ENCODE measurements at places on chromosomes 4 and X.

GRCh38 chrX:105315248-105315647 lies 94.8 kb upstream of the TEX13A start:
- no peak for DNase-seq

DNA sequence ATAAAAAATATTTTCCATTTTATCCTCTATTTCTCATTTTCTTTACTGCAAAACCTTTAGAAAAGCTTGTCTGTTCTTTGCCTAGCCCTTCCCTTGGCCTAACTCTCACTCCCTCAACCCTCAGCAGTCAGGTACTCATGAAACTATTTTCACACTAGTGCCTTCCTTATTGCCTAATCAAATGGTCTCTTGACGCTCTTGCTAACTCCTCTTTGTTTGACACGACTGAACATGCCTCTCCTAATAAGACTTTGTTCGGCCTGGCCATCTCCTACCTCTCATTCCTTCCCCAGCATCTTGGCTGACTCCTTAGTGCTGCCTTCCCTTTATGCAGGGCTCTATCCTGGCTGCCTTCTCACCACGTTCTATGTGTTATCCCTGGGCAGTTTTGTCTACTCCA lies 11.1 kb upstream of the LRAT start:
- no peak for DNase-seq

DNA sequence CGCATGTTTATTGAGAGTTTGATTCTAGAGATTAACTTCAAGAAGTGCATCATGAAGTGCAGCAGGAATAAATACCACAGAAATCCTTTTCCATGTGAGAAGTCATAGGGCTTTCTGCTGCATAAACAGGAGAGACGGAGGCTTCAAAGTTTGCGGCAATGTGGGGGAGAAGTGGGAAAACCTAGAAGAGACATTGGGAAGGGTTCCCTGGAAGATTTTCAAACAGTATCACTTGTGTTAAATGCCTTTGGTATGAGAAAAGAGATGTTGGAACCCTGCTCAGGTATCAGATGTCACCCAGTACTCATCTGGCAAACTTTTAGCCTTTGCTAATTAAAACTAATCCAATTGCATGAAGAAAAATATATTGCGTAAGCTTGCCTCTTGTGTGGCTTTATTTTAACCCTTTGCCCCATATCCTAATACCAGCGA lies 15.4 kb downstream of the NHS start:
- no peak for DNase-seq

- DNase-seq = no peak
Measured at GRCh38 chrX:40104985-40105834, 7.5 kb upstream of the BCOR start.

DNA sequence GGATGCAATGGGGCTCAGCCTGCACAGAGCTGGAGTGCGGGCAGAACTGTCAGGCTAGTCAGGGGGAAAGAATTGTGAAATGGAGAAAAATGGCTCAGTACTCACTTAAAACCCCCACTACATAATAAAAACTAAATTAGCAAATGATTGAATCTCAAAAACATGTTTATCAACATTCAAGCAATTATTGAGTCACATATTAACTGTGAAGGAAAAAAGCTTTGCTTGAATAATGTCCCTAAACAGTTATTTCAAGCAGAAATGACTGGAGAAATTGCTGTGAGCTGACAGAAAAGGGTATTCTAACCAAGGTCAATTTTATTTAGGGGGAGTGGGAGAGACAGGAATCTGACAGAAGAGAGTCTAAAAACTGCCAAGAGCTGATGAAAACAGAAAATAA lies 37.4 kb downstream of the GPC3 start:
- no peak for DNase-seq

DNA sequence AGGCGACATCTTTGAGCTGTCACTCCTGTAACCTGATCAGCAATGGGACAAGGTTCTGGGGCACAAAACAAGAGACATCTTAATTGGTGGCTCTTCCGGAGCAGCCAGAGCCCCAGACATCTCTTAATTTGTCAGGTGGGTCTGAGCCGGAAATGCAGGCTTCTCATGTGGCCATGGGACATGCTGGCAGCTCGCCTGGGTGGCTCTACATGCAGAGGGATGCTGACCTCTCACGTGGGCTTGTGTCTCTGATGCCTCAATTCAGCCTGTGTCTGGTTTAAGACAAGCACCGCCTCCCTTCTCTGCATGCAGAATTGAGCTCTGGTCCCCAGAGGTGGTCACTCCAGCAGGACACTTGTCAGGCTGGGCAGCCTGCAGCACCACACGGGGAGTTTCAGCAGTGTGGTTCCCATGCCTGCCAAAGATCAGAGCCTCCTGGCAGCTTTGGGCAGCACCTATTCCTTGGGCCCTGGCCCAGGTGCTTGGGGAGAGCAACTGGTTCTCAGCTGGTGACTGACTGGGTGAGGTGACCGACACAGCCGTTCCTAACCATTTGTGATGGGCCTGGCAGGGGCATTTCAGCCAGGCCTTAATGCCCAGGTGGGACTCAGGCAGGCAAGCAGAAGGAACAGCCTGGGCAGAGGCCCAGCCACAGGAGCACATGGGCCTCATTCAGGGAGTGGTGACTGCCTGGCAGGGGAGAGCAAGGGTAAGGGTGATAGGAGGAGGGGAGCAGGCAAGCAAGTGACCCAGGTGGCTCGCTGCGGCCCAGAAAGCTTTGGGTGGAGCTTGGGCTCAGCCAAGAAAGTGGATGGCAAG lies 53.4 kb downstream of the HMX1 start:
- no peak for DNase-seq

- DNase-seq = no peak
Measured at GRCh38 chr4:10121568-10122208, 5.1 kb upstream of the WDR1 start.

DNA sequence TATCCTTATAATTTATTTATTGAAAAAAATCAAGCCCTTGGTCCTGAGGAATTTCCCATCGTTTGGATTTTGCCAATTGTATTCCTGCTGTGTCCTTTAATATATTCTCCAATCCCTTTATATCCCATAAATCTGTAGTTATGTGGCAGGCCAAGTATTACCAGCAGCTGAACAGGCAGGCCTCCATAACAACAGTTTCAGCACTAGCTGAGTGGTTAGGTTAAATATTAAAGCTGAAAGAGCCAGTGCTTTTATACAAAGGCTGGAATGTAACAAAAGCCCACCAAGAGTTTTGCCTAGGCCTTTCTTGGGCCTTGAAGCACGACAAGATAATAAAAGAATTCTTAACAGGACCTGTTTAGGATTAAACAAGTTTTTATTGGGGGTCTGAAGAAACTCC lies 366.6 kb upstream of the GALNT7 start:
- DNase-seq = no peak

GRCh38 chr4:76931087-76931486 lies 18.5 kb upstream of the SEPTIN11 start:
- DNase-seq = no peak

GRCh38 chr4:4343038-4343437 lies 43.9 kb upstream of the NSG1 start:
- no peak for DNase-seq

DNA sequence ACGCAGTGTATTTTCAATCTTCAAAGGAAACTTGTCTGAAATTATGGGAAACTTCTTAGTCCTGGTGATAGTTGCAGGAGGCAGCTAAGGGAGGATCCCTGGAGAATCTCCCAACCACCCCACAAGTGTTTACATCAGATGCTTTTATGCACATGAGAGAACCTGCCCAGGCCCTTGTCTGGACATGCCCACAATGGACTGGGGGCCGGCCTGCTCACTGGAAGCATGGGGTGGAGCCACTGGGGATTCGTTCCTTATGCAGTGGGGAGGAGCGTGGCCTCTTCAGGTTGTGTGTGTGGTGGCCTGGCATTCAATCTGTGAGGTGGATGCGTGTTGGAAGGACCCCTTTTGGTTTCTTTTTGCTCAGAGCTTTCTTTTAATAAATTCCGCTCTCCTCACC lies 398.7 kb upstream of the PPP1R2C start:
- no peak for DNase-seq

GRCh38 chr4:69750346-69750745 lies 10.1 kb downstream of the SULT1B1 start:
- DNase-seq = no peak

GRCh38 chrX:151697522-151697921 lies 2.3 kb downstream of the PRRG3 start:
- DNase-seq = no peak

DNA sequence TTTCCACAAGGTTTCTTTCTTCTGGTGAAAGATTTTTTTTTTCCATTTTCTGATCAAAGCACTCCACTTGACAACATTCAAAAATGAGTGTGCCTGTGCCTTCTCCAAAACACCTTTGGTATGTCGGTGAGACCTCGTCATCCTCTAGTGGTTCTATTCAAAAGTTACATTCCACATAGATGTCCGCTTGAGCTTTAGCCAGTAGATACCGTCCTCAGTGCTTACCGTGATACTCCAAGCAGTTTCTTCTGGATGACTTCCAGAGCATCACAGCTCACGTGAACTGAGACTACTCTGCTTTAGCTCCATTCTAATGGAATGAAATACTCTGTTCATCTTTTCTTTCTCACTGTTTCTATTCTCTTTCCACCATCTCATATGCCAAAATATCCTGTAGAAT lies 38.2 kb upstream of the VEGFC start:
- no peak for DNase-seq

DNA sequence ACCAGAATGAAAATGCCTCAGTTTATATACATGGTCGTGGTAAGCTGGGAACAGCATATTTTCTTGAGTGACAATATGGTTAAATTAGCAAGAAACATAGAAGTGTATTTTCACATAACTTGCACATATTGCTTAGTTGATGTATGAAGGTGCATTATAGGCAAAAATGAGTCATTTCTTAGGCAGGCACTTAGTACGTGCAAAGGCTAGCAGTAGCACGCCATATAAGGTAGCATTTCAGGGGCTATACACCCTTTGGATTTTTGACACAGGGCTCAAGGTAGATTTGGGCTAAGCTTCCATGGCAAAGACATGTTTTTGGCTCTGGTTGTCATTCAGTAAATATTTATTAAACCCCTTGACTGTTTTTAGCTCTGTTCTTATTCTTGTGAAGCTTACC lies 33.1 kb downstream of the PCDH7 start:
- DNase-seq = no peak

DNA sequence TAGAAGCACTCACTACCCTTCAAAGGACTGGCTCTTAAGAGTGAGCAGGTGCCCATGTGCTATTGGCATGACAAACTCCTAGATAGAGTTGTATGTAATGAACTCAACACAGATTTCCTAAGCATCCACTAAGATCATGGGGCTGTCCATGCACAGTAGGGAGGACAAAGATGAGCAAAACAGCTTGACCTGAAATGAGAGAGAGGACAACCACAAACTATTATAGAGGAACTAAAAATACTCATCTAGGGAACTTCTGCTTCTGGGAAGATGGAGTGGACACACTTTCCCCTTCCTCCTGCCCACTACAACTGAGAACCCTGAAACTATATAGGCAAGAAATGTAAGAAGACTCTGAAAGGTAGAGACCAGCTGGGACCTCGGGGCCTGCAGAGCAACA lies 20.8 kb upstream of the TMEM128 start:
- no peak for DNase-seq

DNA sequence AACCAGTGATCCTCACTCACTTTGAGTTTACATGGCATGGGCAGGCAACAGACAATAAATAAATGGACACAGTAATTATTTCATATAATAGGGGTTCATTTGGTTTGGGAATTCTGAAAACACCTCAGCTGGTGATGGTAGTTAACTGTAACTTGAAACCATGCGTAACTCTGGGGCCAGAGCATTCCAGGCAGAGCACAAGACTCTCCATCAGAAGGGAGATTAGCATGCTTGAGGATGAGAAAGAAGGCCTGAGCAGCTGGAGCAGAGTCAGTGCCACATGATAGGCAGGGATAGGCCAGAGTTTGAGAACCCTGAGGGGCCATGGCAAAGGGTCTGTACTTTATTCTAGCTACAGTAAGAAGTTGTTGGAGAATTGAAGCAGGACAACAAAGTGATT lies 56.3 kb upstream of the CXCL8 start:
- DNase-seq = no peak

- DNase-seq = no peak
Measured at GRCh38 chr4:2245057-2245786, 3.3 kb upstream of the HAUS3 start.

- no peak for DNase-seq
Measured at GRCh38 chrX:56853436-56853835, 124.4 kb downstream of the NBDY start.

- DNase-seq = no peak
Measured at GRCh38 chr4:5758741-5759140, 47.7 kb downstream of the EVC start.

DNA sequence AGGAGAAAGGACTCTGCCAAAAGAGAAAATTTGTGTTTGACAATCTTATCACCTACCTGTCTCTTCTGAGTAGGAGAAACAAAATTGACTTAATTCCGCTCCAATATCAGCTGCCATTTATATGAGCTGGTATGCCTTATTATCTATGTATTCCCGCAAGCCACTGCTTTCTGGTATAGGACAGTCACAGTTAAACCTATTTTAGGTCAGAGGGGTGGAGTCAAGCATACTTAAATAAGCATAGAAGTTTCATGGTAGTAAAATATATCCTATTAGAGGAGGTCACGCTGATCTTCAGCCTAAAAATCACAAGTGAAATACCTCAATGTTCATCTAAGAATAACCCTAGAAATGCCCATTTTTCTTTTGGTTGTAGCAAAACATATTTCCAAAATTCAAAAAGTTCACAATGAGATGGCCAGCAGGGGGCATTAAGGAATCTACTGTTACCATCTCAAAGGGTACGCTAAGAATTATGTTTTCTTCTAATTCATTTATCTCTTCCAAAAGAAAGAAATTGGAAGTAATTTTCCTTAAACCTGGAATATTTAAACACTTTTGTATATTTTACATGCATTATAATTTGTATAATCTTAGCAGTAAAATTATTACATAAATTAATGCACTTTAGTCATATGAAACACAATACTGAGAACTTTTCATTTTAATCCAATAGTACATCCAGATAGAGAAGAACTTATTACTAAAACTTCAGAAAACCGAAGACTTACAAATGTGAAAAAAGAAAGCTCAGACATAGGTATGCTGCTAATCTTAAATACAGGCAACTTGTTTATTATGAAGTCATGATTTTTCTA lies 10.5 kb downstream of the PPAT start:
- DNase-seq = no peak

DNA sequence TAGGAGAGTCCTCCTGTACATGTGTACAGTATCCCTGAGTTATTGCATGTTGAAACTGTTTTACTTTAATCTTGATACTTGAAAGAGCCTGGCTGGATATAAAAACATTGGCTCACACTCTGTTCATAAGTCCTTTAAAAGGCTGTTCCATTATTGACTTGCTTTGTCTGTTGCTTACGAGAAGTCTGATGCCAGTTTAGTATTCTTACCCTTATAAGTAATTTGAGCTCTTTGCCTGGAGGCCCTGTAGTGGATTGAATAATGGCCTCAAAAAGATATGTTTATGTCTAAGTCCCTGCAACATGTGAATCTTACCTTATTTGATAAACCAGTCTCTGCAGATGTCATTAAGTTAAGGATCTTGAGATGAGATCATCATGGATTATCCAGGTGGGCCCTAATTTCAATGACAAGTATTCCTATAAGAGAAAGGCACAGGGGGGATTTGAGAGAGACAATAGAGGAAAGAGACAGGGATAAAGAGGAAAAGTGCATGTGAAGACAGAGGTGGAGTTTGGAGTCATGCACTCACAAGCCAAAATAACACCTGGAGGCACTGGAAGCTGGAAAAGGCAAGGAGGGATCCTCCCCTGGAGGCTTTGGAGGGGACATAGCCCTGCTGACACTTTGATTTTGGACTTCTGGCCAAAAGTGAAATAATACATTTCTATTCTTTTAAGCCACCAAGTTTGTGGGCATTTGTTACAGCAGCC lies 98.1 kb downstream of the IRF2 start:
- DNase-seq = no peak
